ENCODE measurements at places on chromosomes 11 and 22. TPM values are rescaled to one million over a fixed set of nuclear protein-coding genes. Genes with fewer than 3 reads are reported as not detected.

DNA sequence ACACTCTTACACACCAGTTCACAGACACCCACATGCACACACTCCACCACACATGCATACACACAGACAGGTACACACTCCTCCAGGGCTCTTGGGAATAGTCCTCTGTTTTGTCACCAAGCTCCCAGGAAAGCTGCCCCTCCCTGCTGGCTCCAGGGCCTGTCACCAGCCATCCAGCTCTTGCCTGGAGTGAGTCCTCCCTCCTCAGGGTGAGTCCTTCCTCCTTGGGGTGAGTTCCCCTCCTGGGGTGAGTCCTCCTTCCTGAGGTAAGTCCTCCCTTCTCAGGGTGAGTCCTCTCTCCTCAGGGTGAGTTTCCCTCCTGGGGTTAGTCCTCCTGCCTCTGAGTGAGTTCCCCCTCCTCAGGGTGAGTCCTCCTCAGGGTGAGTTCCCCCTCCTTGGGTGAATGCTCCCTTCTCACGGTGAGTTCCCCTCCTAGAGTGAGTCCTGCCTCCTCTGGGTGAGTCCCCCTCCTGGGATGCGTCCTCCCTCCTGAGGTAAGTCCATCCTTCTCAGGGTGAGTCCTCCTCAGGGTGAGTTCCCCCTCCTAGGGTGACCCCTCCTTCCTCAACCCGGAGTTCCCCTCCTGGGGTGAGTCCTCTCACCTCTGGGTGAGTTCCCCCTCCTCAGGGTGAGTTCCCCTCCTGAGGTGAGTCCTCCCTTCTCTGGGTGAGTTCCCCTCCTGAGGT, 100.6 kb upstream of the FGF3 start:
- DNase-seq = peak; percentile 36

GRCh38 chr11:126898802-126899201, 101.8 kb downstream of the KIRREL3 start:
- DNase-seq = no peak

DNA sequence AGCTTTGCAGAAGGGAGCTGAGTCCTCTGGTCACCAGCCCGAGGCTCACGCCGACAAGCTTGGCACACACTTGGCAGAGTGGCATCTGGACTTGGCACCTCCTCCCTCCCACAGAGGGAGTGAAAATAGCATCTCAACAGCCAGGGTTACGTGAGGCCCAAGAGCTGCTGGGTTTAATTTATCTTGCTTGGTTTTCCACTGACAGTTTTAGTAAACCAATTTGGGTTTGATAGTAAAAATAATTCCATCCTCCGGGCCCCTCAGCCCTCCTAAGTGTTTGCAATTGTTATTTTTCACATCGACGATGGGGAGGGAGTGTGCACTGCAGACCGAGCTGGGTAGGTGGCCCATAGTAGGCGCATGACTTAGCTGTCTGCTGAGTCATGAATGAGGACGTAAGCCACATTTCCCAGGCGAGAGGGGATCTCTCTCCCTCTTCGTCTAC, 107.6 kb upstream of the ASPHD2 start:
- no peak for DNase-seq

DNA sequence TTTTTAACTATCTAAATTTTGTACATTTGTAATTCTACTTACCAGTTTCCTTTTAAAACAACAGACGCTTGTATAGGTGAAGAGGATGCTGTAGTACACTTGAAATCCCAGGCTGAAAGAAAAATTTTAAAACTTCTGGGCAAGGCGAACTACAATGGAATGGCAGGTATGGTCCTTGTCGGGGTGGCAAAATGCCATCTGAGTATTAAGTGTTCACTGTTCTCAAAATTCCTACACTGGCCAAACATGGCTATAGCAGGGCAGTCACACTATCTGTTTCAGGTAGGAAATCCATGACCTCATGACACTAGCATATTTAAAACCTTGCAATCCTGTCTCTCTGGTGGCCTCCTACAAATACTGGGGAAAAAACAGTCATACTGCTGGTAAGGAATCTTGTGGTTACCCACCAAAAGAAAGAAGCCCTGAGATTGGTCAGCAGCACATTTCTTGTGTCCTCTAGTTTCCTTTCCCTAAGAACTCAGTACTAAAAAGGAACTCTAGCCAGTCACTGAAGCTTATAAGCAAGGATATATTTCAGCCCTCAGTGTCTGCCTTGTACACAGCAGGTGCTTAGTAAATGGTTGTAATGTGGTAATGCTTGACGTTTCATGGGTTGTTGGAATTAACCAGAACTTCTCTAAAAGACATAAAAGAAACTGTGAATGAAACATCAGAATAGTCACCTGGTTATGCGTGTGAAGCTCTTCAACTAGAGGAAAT, 5.2 kb upstream of the ZC3H12C start:
- DNase-seq = no peak

- no peak for DNase-seq
Observed at GRCh38 chr11:75160880-75161279, 10.0 kb downstream of the SLCO2B1 start.

GRCh38 chr11:2892215-2892966, 6.8 kb upstream of the CDKN1C start:
- DNase-seq = peak; percentile 86

DNA sequence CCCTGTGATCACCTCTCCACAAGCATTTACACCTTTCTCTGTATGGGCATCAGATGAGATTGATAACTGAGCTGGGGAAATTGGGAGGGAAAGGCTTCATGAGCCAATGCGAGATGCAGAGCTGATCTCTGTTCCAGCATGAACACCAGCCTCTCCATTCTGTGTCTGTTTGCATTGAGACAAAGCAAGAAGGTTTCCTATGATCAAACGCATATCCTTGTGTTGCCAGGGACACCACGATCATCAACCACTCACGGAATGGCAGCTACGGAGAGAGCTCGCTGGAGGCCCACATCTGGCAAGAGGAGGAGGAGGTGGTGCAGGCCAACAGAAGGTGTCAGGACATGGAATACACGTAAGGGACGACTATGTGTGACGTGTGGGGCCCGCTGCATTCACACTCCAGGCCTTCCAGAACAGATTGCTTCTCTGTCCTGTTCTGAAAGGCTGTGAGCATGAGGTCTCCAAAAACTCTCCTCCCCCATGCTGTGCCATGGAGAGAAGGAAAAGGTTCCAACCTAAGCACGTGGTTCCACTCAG, 96.4 kb downstream of the AMOTL1 start:
- no peak for DNase-seq

DNA sequence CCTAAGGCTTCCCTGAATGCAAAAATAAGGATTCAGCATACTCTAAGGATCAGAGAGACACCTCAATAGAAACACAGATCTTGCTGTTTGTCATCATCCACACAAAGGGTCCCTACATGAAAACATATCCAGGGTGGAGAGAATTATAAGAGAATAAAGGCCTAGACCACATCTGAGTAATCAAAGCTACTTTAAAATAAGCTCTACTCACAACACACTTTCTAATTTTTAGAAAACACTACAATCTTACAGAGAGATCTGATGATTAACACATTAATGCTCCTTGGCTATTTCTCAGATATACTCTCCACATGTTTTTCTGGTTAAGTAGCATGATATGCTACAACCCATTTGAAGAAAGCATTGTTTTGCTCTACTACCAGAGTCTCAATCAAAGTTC, 108.2 kb downstream of the ETS1 start:
- no peak for DNase-seq

DNA sequence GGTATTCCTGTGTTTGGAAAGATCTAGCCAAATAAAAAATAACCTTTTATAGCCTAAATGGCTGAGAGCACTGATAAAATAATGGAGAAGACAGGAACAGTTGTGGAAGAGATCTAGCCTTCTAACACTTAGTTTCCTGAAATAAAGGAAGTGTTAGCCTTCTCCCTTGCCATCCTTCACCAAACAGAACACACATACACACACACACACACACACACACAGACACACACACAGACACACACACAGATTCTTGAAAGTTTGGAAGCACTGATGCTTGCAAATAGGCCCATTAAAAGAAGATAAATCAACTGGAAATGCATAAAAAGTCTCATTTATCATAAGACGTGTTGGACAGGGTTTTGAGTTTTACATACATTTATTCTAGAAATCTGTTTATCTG, 37.5 kb downstream of the KIRREL3 start:
- no peak for DNase-seq

- no peak for DNase-seq
Observed at GRCh38 chr11:128432926-128433325, 154.4 kb downstream of the ETS1 start.

DNA sequence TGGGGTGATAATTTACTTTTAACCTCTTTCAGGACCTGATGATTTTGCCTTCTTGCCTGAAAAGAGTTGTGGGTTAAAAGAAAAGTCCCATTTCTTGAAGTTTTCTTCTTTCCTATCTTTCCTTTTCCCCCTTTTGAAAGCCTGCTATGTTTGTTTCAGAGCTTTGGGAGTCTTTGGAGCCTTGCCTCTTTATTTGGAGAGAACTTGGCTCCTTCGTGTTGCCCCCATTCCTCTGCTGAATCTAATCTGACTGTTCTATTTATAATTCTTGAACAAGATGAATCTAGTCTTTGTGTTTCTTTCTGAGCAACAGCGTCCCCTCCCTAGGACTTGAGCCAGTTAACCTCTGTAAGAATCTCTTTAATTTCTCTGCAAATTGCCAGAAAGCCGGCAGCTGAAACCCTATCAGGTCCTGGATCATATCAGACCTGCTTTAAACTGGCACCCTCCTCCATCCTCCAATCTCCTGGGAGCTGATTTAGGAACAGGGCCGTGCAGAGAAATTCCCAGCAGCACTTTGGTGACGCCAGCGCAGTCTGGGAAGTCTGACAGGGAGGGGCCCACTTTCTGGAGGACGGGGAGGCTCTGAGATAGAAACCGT, 289.1 kb upstream of the SORL1-AS1 start:
- DNase-seq = peak; percentile 88

DNA sequence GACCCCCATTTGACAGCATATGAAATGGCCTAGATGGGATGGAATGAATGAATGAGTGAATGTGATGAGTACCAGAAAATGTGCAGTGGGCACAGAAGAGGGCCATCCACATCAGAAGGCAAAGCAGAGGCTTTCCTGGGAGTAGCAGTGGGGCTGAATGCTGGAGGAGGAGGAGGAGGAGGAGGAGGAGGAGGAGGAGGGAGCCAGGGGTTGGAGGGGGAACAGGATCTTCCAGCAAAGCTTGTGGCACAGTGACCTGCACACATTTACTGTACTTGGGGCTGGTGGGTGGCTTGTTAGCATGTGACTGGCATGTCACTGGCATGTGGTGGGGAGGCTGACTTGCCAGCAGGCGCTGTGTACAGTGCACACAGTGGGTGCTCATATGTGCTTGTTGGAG, 9.5 kb downstream of the SEPTIN3 start:
- DNase-seq = no peak

DNA sequence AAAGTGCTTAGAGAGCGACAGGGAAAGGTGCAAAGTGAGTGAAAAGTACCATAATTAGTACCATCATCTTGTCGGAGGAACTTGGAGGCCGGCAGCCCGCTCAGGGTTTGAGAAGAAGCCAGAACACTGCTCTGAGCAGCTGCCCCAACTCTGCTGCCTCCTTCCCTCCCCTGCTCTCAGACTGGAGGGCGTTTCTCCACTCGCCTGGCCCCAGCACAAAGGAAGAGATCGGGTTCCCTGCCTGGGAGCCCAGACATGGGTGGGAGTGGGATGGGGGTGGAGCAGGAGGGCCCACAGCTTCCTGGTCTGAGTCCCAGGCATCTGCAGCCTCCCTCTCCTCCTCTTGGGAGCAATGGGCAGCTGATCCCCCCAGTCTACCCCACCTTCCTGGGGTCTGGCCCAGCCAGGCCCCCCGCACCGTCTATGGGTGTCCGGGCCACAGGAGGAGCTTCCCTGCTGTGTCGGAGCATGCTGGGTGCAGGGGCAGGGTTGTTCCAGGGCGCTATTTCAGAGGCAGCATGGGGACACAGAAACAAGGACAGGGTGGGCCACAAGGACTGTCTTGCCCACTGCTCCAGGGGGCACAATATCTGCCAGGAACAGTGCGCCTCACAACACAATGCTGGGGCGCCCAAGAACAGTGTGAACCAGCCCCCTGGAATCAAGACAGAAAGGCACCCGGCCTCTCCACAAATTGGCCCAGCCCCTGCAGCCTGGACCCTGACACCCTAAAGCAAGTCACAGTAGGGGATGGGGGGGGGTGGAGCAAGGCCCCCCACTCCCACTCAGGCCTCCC, 4.8 kb downstream of the LIF start:
- DNase-seq = no peak

- DNase-seq = no peak
Observed at GRCh38 chr22:49551446-49551845, 276.2 kb downstream of the BRD1 start.

- DNase-seq = no peak
Observed at GRCh38 chr11:69076129-69076791, 27.5 kb downstream of the TPCN2 start.

DNA sequence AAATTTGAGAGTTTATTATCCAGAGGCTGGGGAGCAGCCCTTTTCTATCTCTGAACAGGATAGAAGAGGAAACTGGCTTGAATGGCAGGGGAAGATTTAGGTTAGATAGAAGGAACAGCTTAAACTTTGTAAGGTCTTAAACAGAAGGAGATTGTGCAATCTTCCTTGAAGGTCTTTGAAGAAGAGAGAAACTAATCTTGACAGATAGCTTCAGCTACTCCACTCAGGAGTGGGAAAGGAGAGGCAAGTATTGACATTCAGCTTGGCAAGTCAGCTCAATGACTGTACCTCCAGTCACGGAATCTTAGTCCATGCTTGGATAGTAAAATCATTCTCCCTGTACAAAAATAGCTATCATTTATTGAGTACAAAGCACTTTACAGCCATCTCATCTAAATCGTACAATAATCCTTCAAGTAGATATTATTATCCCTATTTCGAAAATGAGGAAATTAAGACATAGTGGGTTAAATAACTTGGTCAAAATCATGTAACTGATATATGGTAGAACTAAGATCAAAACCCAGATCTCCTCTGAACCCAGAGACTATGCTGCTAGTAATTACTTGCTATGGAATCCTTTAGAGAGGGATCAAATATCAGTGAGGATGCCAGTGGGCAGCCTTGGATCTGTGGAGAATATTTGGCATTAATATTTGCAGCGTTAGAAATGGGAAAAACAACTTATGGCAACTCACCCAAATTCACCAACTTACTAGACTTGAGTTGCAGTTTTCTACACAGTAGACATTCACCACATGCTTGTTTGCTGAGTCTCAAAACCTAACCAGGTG, 14.6 kb downstream of the C11orf97 start:
- no peak for DNase-seq

GRCh38 chr11:11978098-11978637, 30.3 kb downstream of the DKK3 start:
- no peak for DNase-seq

GRCh38 chr22:27780161-27780575, 21.4 kb downstream of the MN1 start:
- DNase-seq = no peak

DNA sequence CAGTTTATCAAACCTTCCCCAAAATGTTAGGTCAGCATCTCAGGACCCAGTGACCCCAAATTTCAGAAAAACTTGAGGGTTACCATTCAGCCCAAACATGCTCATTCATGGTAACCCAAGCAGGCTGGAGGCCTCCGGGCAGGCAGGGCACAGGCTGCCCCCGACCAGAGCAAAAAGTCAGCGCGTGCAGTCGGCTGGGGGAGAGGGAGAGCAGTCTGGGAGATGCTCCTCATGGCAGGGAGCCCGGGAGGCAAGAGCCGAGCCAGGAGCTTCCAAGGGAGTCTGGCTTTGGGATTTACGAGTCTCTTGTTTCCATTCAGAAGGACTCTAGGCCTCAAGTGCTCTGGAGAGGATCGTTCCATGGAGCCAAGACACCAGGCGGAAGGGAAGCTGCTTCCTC, 45.7 kb downstream of the RPUSD4 start:
- no peak for DNase-seq

IFITM10 gene
- 3.4 TPM for total RNA-seq

OR51B6 gene
- not detected for total RNA-seq

EMID1 gene
- total RNA-seq = 3.7 TPM

C22orf15 gene
- total RNA-seq = 0.49 TPM

BATF2 gene
- 2.9 TPM for total RNA-seq

DGAT2 gene
- 20.3 TPM for total RNA-seq
